ACHN (cell line): ENCODE measurements at places on chromosomes 2 and 18.
A peak's percentile ranks its signal among the peaks of the same experiment; 100 is the strongest.

DNA sequence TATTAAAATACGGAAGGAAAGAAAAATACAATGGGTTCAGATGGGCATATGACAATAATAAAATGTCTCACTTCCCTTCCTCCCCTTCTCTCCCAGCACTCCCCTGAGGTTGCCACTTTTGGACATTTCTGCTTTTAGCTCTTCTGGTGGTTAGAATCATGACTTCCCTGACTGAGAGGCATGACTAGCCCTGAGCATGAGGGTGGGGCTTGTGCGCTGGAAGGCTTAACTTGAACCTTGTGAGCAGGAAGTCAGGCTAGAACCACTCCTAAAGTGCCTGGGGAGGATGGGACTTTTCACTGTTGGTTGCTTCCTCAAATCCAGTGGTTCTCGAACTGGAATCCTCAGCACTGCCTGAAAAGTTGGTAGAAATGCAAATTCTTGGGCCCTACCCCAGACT, 19.7 kb upstream of the ARHGAP25 start:
- DNase-seq: no peak

DNA sequence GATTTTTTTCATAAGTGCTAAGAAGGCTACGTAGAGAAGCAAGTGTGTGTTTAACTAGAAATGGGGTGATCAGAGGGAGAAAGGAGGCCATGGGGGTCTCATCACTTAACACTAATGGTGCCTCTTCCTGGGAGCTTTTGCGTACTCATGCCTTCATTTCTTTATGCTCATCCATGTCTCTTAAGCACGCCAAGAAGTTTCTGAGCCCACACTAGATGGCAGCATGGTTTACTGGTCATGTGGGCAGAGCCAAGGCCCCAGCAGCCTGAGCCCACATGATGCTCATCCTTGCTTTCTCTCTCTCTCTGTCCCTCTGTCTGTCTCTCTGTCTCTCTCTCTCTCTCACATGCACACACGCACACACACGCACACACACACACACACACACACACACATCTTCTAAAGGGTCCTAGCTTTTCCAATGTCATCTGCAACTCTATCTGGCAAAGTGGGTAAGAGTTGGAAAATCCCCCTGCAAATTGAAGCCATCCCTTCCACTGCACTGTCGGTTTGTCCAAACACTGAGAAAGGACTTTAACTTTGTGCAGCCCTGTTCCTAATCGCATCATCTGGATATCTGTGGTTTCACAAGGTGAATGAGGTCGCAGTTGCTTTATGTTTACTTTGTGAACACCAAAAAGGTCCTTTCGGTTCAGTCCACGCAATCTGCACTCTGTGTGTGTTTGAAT, 137.1 kb upstream of the CCDC68 start:
- DNase-seq: peak; percentile 69

GRCh38 chr2:30112561-30112960, 34.2 kb upstream of the YPEL5 start:
- DNase-seq: no peak

DNA sequence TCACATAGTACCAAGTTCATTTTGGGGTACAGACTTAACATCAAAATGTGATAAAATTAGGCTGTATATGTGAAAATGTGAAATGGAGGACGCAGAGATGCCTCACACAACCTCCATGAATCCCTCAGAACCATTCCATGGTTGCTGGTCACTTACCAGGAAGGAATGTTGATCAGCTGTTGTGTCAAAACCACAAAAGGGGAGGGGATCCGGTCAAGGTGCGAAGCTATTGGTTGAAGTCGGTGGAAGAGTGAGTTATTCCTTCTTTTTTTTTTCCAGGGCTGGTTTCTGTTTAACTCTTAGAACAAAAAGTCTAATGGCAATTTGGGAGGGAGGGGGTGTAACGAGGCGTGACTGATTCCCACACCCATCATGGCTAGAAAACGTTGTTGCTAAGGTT, 32.3 kb upstream of the REG3A start:
- DNase-seq: no peak

- no peak for DNase-seq
These were observed 1389.4 kb downstream of the SUCLG1 start for GRCh38 chr2:83069724-83070123.

GRCh38 chr2:199282309-199282708, 175.4 kb downstream of the SATB2 start:
- no peak for DNase-seq

GRCh38 chr2:209570194-209570593, 146.3 kb downstream of the MAP2 start:
- DNase-seq: no peak

DNA sequence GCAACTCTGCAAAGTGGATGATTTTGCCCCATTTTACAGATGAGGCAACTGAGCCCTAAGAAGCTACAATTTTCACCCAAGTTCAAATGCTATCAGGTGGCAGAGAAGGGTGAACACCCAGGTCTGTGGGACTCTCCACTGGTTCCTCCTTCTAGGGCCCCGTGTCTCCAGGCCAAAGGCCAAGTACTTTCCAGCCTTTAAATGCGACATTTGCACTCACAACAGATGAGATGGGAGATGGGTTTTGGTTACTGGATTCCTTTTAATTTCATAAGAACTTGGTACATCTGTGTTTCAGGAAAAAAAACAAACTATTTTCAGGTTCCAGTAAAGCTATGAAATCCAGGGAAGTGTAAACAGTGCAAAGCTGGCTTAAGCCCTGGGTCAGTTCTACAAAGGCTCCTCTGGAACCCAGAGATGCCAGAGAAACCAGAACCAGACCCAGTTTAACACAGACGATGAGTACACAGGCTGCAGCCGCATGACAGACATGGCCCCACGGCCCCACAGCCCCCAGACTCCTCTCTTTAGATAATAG, 361.7 kb downstream of the ANAPC1 start:
- no peak for DNase-seq

DNA sequence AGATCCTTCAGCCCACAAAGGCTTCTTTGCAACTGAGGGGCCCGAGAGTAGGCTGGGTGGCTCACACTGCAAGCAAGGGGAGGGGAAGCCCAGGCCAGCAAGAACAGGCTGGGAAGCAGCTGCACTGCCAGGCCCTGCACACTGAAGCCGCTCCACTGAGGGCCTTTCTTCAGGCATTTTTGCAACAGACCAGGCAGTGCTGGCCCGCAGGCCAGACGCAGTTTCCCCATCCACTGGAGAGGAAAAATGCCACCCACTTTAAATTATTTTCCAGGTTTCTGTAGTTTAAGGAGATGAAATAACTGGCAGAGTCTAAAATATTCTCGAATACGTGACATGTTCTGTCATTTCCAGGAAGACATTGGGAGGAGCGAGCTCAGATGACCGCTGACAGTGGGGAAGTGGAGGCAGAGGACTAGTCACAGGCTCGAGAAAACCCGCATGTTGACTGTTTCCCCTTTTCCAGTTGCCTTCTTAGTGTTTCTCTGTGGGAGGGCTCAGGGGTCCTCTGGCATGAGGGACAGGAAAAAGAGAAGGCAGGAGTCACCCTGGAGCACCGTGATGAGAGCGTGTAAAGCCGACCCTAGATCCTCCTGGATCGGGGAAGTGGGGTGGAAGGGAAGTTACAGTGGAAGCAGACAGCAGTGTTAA, 53.3 kb upstream of the B3GNT7 start:
- no peak for DNase-seq

- DNase-seq: no peak
These were observed 1411.8 kb downstream of the LRP1B start for GRCh38 chr2:140718999-140719398.

DNA sequence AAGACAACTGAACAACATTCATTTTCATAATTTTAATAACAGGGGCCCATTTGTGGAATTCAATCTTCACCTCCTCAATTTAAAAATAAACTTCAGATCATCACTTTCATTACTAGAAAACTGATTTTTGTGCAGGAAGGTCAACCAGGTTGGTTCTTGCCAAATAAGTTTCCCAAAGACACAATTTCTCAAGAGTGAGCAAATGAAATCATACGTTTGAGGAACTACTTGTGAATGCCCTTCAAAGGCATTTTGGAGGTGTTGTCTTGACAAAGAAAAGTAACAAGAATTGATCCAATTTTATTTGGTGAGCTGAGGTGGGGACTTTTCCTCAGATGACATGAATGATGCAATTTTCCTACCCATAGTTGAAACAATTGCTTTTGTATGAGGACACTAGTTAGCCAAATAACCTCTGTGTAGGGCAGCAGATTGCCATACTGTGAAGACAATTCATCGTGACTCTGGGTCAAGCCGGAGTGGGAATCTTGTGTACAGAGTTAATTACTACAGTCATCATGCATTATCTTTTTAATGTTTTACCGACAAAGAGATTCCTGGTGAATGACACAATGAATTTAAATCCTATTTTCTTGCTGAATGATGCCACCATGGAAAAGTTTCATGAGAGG, 121.8 kb downstream of the TGFA start:
- no peak for DNase-seq

DNA sequence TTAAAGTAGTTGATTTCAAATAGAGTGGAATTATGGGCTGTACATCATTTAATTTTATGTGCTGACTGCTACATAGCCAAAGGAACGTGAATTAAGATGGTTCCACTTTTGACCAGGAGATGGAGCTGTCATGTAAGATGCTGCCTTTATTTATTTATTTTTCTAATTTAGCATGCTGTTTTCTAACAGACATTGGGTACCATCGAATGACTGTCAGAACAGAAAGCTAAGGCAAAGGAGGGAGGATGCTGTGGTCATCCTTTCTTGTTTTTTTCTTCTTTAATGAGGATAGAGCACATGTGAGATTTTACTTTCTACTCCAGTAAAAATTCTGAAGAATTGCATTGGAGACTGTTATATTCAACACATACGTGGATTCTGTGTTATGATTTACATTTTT, at the start of gene SCN2A:
Gene SCN2A, plus strand, starts transcription at position 185 of the 400 bp plus-strand sequence. CDS start 56,410 bp downstream, outside the sequence.
- DNase-seq: peak; percentile 74

DNA sequence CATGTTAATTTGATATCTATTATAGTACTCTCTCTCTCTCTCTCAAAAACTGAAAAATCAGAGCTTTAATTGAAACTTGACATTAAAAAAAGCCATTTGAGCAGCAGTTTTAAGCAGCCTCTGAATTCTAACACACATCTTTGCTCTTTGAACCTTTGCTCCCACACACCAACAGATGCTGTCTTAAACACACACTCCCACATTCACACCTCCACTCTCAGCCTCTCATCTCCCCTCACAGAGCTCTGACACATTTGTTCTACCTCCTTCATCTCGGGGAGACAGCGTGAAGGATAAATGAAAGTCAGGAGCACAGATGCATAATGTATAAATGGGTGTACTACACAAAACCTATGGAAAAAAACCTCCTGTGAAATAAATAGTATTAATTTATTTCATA, 95.2 kb downstream of the NAB1 start:
- DNase-seq: no peak

DNA sequence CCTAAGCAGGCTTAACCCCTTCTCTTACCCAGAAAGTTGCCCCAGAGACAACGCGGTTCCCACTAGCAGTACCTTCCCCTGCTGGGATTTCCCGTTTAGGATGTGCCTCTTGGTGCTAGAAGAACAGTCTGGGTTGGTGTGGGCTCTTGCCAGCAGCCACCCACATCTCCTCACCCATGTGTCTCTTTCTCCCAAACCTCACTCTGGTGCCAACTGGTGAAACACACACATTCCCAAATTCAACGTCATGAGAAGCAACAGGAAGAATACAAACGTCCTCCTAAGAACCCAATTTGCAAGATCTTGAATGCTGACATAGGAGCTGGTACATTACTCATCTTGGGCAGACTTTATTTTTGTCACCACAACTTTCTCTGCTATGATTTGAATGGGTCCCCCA, 36.2 kb downstream of the DIPK1C start:
- no peak for DNase-seq
